ENCODE measurements at places on chromosomes 13 and 19. TPM values are rescaled to one million over a fixed set of nuclear protein-coding genes. Genes with fewer than 3 reads are reported as not detected.

DNA sequence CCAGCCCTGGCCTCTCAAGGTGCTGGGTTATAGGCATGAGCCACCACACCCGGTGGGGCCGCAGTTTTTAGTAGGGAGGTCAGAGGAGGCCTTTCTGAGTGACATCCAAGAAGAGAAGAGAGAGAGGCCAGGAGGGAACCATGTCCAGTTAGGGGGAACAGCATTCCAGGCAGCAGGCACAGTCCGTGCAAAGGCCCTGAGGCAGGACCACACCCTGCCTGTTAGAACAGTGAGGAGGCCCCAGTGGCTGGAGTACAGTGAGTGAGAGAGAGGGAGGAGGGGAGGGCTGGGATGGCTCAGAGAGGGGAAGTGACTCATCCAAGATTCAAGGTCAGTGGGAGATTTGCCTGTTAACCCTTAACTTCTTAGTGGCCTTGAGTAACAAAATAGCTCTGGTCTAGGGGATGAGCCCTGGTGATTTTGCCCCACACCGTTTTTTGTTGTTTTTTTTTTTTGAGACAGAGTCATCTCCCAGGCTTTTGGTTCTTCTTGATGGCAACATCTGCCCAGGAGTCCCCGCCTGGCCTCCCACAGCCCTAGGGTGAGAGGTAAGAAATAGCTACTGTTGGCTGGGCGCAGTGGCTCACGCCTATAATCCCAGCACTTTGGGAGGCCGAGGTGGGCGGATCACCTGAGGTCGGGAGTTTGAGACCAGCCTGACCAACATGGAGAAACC is 2.7 kb upstream of the PLIN3 start:
- DNase-seq: peak; percentile 99

- peak; percentile 70 for DNase-seq
Measured at GRCh38 chr19:29685326-29685725, 20.1 kb downstream of the PLEKHF1 start.

GRCh38 chr19:41427647-41428480 is 690 bp upstream of the B3GNT8 start:
- no peak for DNase-seq

GRCh38 chr19:35904311-35905068 is 2.2 kb downstream of the HCST start:
- no peak for DNase-seq

- DNase-seq: no peak
Measured at GRCh38 chr19:11192957-11193939, 4.1 kb downstream of the KANK2 start.

LATS2 gene
- total RNA-seq: 28.7 TPM

Data from MCF 10A (cell line).